Activated CD4-positive, alpha-beta memory T cell treated with anti-CD3 and anti-CD28 coated beads, Interleukin-2, amount 10 ng/mL, durations not matched to agents 7 days and 5 days (primary cell): ENCODE measurements at places on chromosomes 1 and 21.

- H3K4me3 ChIP-seq: no peak overlapping the region
- H3K36me3 ChIP-seq: peaks cover 2% of the 10 kb centered on the region
- H3K27ac ChIP-seq: no peak overlapping the region
- no peaks in the 10 kb centered on the region for H3K4me1 ChIP-seq
- no peak for DNase-seq
Observed at GRCh38 chr1:63448731-63449246, 74.2 kb downstream of the ITGB3BP start.

- H3K36me3 ChIP-seq: no peaks in the 10 kb centered on the region
- peaks cover 19% of the 10 kb centered on the region for H3K4me1 ChIP-seq
- H3K27ac ChIP-seq: no peak overlapping the region
- no peak overlapping the region for H3K4me3 ChIP-seq
Observed at GRCh38 chr21:35476621-35477395, 427.7 kb upstream of the RUNX1 start.

DNA sequence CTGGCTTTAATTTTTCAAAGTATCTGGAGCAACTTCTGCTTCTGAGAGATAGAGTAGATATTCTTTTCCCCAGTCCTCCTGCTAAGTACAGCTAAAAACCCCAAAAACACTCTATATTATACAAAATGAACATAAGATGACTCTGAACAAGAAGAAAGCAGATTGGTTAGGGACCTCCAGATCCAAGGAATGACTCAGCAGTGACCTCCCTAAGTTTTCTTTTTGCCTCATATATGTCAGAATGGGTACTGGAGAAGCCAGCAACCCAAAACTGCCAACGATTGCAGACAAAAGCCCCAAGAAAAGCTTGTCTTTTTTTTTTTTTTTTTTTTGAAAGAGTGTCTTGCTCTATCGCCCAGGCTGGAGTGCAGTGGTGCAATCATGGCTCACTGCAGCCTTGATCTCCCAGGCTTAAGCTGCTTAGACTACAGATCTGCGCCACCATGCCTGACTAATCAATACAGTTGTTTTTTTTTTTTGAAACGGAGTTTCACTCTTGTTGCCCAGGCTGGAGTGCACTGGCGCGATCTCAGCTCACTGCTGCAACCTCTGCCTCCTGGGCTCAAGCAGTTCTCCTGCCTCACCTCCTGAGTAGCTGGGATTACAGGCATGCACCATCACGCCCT is 22.7 kb downstream of the NDUFS5 start:
- no peak overlapping the region for H3K27ac ChIP-seq
- no peak overlapping the region for H3K4me3 ChIP-seq
- H3K4me1 ChIP-seq: peaks cover 5% of the 10 kb centered on the region
- no peak for DNase-seq
- H3K36me3 ChIP-seq: peaks cover 14% of the 10 kb centered on the region

GRCh38 chr1:182301026-182301436 is 90.6 kb downstream of the GLUL start:
- no peaks in the 10 kb centered on the region for H3K36me3 ChIP-seq
- peak overlapping the region; percentile 38 for H3K27ac ChIP-seq
- H3K27me3 ChIP-seq: peaks cover 1% of the 10 kb centered on the region
- DNase-seq: peak; percentile 24
- H3K4me1 ChIP-seq: peaks cover 32% of the 10 kb centered on the region

DNA sequence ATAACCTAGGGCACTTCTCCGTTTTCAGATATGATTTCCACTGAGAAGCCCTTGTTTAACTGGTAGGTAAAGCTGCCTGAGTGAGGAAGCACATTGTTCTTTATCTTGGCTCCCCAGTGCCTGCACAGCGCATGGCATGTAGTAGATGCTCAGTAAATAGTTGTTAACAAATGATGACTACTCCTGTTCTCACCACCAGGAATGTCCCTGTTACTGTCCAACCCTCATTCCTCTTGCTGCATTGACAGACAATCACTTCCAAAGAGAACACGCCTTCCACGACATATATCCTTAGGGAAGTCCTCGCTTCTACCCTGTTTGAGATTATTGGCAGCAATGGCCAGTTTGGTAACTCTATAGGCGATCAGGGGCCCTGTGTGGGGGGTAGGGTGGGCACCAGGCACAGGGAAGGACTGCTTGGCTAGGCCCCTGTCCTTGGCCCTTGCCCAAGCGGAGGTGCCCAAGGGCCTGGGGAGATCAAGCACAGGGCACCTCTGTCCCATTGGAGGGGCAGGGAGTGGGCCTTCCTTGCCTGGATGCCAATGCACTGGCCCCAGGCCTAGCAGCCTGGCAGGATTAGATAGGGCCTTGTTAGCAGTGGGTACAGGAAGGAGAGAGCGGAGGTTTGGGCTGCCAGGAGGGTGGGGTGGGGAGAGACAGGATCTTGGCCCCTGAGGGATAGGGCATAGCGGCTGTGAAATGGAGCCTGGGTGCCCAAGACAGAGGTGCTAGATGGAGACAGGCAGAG is 10.2 kb downstream of the NES start:
- no peaks in the 10 kb centered on the region for H3K36me3 ChIP-seq
- H3K27ac ChIP-seq: no peak overlapping the region
- no peak for DNase-seq
- H3K4me3 ChIP-seq: no peak overlapping the region

DNA sequence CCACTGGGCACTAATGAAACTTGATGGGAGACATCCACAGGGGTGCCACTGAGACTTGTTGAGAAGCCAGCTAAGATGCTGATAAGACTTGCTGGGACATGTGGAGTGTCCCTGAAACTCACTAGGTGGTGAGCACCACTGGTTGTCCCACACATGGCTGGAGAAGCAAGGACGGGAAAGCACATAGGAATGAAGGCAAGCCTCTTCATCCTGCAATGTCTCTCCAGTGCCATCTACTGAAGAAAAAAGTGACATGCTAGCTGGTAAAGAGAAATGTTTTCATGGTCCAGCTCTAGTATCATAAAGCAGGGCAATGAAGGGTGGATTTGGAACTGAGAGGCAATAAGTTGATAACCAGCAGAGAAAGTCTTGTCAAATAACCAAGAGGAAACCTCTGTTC is 283.0 kb downstream of the PAPPA2 start:
- no peak overlapping the region for H3K4me3 ChIP-seq
- no peaks in the 10 kb centered on the region for H3K4me1 ChIP-seq
- no peak overlapping the region for H3K27ac ChIP-seq
- no peaks in the 10 kb centered on the region for H3K27me3 ChIP-seq
- no peaks in the 10 kb centered on the region for H3K36me3 ChIP-seq
- DNase-seq: no peak
